T47D (cell line): ENCODE measurements at places on chromosomes 3 and 15.
A peak's percentile ranks its signal among the peaks of the same experiment; 100 is the strongest.

- DNase-seq = no peak
Measured at GRCh38 chr3:77620009-77620408, 580.1 kb downstream of the ROBO2 start.

GRCh38 chr3:34301313-34301712 is 502.9 kb downstream of the PDCD6IP start:
- DNase-seq = no peak

DNA sequence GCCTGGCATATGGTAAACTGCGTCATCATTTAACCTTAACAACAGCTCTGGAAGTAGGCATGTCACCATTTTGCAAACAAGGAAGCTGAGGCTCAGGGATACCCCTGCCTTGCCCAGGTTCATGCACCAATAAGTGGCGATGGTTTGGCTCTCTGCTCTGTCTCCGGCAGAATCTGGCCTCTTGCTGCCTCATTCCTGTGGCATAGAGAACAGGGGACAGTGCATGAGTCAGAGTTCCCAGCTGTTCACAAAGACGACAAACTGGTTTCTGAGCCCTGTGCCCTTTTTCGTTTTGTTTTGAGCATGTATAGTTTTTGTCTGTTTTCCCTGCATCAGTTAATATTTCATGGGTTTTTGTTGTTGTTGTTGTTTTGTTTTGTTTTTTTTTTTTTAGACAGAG is 236.8 kb downstream of the OPA1 start:
- peak; percentile 71 for DNase-seq

DNA sequence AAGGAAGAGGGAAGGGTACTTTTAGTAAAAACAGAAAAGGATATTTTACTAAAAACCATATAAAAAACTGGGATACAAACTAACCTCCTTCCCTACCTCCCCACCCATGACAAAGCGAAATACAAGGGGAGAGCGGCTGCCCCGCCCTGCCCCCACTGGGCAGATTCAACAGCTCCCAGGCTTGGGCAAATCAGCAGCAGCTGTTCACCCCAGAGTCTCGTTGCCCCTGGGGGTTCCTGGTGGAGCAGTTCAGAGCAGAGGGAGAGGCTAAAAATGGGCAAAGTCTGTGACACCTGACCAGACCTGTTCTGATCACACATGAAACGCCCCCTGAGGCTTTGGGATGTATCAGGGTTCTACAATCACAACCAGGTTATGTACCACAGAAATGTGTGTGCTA is 2.5 kb upstream of the ETFA start:
- peak; percentile 83 for DNase-seq

DNA sequence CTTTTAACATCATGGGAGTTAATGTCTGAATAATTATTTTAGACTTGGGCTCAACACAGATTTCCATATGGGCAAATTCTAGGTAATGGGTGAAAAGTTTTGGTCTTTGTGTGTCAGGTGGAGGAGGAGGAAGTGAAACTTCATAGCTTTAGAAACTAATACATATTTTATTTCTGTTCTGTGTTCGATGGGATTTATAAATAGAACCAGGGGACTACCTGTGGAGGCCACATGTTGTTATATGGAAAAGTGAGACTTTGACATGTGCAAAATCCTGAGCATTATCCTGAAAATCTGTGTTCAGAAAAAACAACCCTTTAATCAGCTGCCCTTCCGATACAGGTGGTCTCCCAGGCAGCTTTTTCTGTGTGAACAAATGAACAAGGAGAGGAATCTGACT is 209.5 kb downstream of the SOX2 start:
- DNase-seq = no peak

- DNase-seq = no peak
Measured at GRCh38 chr3:107813026-107813425, 277.8 kb downstream of the CD47 start.

DNA sequence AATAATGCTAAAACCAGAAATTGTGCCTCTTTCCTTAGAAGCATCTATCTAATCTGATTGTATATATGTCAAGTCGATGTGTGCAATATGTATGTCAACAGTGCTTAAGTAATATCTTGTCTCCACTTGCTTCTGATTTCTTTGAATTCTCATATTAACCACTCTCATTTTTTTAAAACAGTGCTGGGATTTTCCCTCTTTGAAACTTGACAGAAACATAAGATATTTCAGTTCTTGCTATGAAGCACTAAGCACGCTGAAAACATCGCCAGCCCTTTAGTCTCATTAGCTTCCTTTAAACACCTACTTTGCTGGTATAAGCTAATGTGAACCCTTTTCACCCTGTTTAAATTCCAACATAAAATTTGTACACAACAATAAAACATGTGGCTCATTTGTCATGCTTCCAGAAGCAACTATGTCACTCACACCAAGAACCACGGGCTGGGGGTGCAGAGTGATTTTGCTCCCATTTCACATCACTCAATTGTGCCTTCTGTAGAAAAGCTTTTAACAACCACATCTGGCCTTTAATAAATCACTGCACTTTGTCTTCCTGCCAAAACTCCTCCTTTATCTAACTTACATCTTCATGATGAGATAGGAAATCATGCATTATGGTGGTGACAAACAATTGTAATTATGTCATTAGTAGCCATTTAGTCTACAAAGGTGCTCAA is 185.2 kb downstream of the FOXP1 start:
- DNase-seq = no peak

- DNase-seq = no peak
Measured at GRCh38 chr3:19155375-19155774, 7.1 kb downstream of the KCNH8 start.

- no peak for DNase-seq
Measured at GRCh38 chr3:152497457-152497856, 228.7 kb downstream of the MBNL1 start.

DNA sequence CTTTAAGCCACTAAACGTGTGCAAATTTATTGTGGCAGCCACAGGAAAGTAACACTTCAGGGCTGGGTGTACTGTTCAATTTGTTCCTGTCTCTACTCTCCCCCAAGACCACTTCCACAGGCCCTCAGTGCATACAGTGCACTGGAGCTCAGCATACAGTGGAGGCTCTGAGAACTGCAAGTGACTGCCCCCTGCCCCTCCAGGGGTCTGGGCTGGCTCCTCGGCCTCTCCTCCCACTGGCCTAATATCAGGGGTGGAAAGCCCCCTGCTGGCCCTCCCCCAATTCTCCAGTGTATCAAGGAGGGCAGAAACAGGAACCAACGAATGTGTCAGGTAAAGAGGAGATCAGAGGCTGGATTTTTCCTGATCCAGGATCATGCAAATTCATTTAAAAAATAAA is 19.9 kb upstream of the HEG1 start:
- no peak for DNase-seq

DNA sequence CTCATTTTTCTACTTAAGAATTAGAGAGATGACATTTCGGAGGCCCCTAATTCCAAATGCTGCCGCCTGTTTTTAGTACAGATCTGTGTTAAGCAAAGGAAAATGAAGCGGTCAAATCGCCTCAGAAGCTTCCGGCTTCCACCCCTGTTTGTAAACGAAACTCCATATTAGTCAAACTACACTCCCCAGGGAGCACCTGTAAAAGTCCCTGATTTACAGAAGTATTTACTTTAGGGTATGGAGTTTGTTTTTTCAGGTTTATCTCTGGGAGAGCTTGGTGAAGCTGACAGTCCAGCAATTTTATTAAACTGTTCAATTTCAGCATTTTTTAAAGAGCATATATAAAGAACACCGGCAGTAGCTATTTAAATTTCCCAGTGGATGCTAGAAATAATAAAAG is 319.8 kb downstream of the FHIT start:
- DNase-seq = no peak

DNA sequence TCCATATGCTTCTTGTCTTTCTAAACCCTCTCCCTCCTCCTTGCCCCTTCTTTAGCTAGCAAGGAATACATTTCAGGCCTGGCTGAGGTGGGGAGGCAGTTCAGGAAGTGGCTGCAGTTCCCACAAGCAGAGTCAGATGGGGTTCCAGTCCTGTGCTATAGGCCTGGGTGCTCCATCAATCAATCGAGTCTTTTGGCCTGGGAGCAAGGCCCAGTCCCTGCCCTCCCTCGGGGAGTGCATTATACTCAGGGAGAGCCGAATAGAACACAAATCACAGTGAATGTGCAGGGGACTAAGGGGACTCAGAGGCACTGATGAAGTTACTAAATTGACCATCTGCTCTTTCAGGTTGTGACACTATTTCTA is 58.0 kb upstream of the HERC1 start:
- no peak for DNase-seq

GRCh38 chr15:48096813-48097212 is 24.0 kb upstream of the SLC24A5 start:
- no peak for DNase-seq
